ENCODE measurements at places on chromosomes 1 and 21. TPM values are rescaled to one million over a fixed set of nuclear protein-coding genes. Genes with fewer than 3 reads are reported as not detected.

The LRIG2 gene
- total RNA-seq: 6.3 TPM

The LRRN2 gene
- not detected for total RNA-seq

The MRPL20 gene
- 105 TPM for total RNA-seq

The ASPM gene
- 21.4 TPM for total RNA-seq

The TDRD5 gene
- not detected for total RNA-seq

The LRRC8C gene
- total RNA-seq: 5.7 TPM

The ST6GALNAC5 gene
- 12.2 TPM for total RNA-seq

The GJA9 gene
- total RNA-seq: not detected

The PHC2 gene
- total RNA-seq: 82.2 TPM

The LIN28A gene
- total RNA-seq: not detected

The SYT6 gene
- not detected for total RNA-seq

The DNM3 gene
- total RNA-seq: 0.11 TPM

The CFAP410 gene
- 20.5 TPM for total RNA-seq

The TPTE gene
- total RNA-seq: not detected

The SMPDL3B gene
- not detected for total RNA-seq

The GRHL3 gene
- total RNA-seq: not detected

The KLHDC9 gene
- 5.6 TPM for total RNA-seq

The EEIG2 gene
- total RNA-seq: 5.4 TPM

The TACSTD2 gene
- total RNA-seq: 1.5 TPM

The CFAP74 gene
- not detected for total RNA-seq

- DNase-seq: no peak
Measured at GRCh38 chr1:102875756-102876155, 232.6 kb downstream of the COL11A1 start.

DNA sequence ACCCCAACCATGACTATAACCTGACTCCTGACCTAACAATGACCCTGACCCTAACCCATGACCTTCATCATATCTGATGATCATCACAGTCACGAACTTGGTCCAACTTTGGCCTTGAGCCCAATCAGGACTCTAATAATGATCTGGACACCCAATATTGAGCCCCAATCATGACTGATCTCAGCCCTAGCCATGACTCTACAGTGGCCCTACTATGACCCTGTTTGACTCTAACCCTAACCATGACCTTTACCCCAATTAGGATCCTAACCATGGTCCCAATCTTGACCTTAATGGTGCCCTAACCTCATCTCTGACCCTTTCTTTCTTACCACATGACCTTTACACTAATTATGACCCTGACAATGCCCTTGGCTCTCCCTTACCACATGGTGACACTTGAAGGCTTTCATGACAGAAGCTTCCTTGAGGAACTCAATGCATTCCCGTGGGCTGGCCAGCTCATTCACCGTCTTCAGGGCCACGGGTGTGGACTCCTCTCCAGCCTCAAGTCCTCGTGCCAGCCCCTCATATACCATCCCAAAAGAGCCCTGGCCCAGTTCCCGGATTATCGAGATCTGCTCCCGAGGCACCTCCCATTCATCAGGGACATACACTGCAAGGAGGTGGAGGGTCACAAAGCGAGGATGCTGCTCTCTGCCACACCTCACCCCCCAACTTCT is 16.2 kb downstream of the INSRR start:
- DNase-seq: no peak

- DNase-seq: no peak
Measured at GRCh38 chr1:232367293-232367692, 262.6 kb downstream of the SIPA1L2 start.

DNA sequence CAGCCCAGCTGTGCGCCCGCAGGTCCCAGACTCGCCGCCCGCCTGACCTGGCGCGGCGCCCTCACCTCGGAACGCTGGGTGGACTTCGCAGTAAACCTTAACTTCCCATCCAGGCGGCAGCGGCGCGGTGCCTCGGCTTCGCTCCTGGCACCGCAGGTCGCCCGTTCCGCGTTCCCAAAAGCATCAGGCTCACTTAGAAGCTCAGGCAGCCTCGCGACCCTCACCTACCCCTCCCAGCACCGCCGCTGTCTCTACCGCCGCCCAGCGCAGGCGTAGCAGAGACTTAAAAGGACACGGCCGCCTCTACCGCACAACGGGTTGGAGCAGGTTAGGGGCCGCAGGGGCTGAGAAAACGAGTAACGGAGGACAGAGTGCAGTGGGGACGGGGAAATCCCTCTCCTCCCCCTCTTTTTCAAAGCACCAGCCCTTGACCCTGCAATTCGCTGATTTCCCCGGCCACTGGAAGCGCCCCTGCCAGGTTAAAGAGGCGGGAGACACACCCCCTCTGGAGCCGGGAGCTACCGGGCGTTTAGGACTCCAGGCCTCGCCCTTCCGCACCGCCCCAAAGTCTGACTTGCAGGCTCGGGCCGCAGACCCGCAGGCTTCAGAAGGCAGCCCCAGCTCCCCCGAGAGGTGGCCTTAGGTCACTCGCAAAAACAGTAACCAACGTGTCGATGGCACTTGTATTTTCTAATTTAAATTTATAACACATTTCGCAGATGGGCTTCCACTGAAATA is 328.5 kb downstream of the FAM72C start:
- DNase-seq: no peak

GRCh38 chr1:202029171-202029665 is 18.8 kb downstream of the ELF3 start:
- peak; percentile 89 for DNase-seq

- DNase-seq: no peak
Measured at GRCh38 chr1:242784807-242785206, 260.3 kb upstream of the PLD5 start.

DNA sequence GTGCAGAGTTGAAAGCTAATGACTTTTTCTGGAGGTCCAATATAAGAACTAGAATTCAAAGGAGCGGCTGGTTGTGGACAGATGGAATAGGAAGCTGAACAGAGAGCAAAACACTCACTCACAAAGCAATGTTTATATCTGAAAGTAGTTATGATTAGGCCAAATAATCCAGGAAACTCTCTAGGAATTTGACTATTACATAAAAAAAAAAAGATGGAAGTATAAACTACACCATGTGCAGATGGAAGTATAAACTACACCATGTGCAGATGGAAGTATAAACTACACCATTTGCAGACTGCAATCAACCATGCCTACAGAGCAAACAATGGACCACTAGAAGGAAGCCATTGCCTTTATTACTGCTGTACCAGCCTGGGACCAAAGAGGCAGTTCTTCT is 771.1 kb downstream of the BRINP3 start:
- DNase-seq: no peak

DNA sequence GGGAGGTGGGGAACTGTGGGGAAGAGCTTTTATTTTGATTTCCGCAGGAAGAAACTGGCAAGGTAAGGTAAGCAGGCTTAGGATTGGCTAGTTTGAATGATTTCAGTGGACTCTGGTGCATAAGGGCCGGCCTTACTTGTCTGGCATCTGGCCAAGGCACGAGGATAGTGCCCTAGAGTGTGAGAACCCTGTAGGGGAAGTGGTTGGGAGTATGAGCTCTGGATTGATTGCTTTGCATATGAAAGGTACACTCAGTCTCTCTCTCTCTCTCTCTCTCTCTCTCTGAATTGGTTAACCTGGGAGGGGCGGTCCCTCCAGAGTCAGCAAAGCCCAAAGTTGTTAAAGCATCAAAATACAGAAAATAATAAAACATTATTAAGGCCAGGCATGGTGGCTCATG is 463.0 kb downstream of the SIPA1L2 start:
- no peak for DNase-seq

DNA sequence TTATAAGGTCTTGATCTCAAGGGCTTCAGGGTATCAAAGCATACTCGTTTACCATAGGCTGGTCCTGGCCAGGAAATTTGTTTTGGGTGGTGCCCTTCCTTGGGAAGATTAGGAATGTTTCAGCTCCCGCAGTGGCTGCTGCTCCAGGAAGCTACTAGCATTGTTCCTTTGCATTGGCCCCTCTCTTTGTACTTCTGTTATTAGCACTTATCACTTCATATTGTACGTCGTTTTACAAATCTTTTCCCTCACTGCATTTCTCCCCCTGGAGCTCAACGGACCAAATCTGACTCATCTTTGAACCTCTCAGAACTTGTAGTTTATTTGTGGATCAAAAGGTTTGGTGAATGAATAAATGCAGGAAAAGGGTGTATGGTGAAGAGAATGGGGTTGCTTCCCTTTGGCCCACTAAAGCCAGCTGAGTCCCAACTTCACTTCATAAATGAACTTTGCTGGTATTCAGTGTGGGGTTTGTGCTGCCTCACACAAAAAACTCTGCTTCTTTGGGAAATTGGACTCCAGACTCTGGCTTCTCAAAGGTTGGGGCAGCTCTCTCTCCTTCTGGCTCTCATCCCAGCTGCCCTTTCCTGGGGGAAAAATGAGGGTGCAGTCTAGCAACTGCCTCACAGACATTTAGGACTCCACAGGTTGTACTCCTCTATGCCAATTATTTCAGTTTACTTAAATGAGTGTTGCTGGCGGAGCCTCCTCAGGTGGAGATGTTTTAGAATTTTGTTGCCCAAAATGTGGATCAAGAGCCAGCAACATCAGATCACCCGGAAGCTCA is 5.9 kb downstream of the GNAT2 start:
- peak; percentile 44 for DNase-seq

GRCh38 chr1:198259333-198260074 is 102.7 kb downstream of the NEK7 start:
- peak; percentile 26 for DNase-seq

GRCh38 chr1:27557596-27558340 is 46.2 kb downstream of the AHDC1 start:
- no peak for DNase-seq

DNA sequence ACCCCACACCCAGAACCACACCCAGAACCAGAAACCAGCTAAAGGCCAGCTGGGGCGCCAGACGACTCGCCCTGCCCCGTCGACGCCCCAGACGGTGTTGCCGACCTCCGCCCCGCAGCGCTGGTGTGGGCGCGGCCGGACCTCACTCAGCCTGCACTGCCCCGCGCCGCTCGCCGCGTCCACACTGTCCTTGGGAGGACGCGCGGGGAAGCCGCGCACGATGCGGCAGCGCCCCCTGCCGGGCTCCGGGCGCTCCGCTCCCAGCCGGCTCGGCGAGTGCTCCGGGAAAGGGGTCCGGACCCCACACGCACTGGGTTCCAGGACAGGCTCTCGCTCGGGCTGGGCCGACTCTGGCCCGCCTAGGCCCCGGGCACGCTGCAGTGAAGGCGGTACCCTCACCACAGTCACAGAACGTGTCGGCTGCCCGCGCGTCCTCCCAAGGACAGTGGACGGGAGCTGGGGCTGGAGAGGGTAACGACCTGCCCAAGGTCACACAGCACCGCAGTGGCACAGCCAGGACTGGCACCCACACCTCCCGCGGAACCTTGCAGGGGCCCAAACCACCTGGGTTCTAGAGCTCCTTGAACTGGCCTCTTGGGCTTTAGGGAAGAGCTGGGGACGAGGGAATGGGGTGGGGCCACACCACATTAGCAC is 90.2 kb downstream of the DMRTA2 start:
- DNase-seq: peak; percentile 68

GRCh38 chr1:231049121-231049979 is 9.3 kb upstream of the FAM89A start:
- no peak for DNase-seq

DNA sequence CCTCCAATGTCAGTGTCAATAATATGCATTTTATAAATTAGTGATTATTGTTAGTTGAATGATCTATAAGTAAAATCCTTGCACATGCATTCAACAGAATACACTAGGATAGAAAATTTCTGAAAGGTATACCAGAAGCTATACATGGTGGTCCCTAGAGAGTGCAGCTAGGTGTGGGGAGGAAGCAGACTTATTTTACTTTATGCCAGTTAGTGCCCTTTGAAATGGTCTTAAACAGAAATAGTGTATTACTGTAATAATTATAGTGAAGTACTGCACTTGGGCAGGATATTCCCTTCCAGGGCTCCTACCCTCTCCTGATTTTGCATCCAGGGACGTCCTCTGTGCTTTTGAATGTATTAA is 23.2 kb upstream of the WDR26 start:
- DNase-seq: no peak

GRCh38 chr1:183901748-183902330 is 96.9 kb downstream of the RGL1 start:
- no peak for DNase-seq

DNA sequence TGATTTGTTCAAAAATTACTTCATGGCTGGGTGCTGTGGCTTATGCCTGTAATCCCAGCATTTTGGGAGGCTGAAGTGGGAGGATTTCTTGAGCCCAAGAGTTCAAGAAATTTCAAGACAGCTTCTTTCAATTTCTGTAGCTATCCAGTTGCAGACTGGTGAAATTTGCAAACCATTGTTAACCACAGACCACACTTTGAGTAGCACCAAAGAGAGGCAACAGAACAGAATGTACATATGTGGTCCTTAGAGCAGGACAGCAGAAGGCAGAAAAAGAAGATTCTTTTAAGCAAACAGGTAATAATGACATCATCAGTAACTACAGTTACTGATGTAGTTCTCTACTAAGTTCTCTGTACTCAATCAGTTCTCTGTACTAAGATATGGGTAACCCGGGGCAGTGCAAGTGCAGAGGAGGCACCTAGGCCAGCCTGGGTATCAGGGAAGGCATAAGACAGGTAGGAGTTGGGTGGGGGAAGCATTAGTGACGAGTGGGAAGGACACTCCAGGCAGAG is 5.5 kb upstream of the KLF17 start:
- DNase-seq: no peak

GRCh38 chr1:175758601-175759000 is 15.2 kb upstream of the TNR start:
- DNase-seq: no peak

DNA sequence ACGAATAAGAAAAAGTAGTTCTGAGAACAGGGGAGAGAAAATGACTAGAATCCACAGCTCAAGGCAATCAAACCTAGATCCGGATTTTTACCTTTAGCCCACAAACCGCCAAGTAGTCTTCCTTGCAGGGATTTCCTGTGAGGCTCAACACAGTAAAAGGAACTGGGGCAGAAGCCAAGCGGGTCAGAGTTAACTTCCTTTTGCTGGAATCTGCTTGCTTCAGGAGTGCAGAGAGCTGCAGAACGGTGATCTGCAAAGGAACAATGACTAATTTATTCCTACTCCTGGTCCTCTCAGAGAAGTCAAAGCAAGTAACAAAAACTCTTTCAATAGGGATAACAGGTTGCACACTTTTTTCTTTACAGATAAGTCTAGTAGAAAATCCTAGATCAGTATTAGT is 53.4 kb downstream of the UBR4 start:
- DNase-seq: peak; percentile 4

DNA sequence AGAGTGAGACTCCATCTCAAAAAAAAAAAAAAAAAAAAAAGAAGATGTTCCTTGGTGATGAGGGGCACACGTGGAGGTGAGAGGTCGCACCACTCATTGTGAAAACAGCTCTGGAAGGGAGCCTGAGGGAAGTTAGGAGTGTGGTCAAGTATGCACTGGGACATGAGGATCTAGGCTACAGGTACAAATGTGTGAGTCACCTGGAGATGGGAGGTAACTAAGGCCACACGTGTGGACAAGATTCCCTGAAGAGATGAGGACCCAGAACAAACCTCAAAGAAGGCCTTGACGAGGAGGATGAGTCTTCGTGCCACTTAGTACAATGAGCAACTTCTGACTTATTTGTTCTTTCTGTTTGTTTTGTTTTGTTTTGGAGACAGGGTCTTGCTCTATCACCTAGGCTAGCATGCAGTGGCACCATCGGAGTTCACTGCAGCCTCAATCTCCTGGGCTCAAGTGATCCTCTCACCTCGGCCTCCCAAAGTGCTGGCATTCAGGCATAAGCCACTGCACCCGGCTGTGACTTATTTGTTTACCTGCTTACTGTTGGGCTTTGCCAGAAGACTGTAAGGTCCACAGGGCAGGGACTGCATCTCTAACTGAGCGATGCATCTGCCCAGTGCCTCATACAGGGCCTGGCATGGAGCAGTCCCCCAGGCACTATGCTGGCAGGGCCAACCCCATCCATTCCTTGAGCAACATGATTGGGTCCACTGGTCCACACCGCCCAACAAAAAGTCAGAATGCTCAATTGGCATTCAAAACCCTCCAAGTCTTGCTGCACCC is 6.4 kb downstream of the ASAP3 start:
- DNase-seq: no peak

GRCh38 chr21:21606041-21606440 is 607.8 kb downstream of the NCAM2 start:
- no peak for DNase-seq

All from GM23248 (cell line).